ENCODE measurements at places on chromosomes 7 and 10.

- no peak for DNase-seq
These were observed 271.9 kb downstream of the ADARB2 start for GRCh38 chr10:1465418-1465911.

GRCh38 chr7:44894888-44895580 lies 9.7 kb upstream of the PURB start:
- DNase-seq = no peak

GRCh38 chr10:110784198-110784597 lies 87.5 kb upstream of the PDCD4 start:
- no peak for DNase-seq

GRCh38 chr10:124993736-124994451 lies 52.0 kb downstream of the ZRANB1 start:
- no peak for DNase-seq

DNA sequence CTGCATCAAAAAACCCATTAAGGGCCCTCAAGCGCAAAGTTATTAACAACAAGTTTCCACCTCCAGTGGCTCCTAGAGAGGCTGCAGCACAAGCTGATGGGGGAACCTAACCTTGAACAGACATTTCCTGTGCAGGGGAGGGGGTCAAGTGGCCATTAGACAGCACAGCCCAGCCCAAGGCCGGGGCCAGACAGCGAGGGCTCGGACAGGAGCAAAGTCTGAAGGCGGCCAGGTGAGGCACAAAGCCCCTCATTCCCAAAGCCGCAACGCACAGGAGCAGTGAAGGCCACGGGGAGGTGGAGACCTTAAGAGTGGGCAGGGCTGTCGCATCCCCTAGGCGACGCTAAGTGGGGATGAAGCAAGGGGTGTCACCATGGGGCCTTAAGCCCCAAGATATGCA lies 73.2 kb upstream of the ZNF746 start:
- DNase-seq = no peak

GRCh38 chr10:48608976-48609375 lies 4.1 kb upstream of the ARHGAP22 start:
- DNase-seq = no peak

- no peak for DNase-seq
These were observed 4.9 kb downstream of the MAT1A start for GRCh38 chr10:80284522-80284921.

DNA sequence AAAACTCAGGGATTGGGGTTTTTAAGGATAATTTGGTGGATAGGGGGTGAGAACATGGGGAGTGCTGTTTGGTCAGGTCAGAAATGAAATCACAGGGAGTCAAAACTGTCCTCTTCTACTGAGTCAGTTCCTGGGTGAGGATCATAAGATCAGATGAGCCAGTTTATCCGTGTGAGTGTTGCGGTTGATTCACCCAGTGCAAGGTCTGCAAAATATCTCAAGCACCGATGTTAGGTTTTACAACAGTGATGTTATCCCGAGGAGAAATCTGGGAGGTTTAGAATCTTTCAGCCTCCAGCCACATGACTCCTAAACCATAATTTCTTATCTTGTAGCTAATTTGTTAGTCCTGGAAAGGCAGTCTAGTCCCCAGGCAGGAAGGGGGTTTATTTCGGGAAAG lies 31.7 kb upstream of the AGR2 start:
- DNase-seq = no peak

DNA sequence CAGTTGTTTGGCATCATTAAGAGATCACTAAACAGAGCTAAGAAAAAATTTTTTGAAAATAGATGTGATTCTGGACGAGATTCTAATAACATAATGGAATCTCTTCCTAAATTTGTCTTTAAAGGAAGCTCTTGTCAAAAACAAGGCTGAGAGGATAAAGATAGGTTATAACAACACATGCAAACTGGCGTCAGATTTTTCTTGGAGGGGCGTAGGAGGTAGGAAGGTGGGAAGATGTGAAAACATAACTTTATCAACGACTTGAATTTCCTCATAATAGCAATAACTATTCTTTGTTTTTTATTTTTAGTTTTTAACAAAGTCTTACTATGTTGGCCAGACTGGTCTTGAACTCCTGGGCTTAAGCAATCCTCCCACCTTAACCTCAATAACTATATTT lies 31.8 kb upstream of the JCAD start:
- no peak for DNase-seq

DNA sequence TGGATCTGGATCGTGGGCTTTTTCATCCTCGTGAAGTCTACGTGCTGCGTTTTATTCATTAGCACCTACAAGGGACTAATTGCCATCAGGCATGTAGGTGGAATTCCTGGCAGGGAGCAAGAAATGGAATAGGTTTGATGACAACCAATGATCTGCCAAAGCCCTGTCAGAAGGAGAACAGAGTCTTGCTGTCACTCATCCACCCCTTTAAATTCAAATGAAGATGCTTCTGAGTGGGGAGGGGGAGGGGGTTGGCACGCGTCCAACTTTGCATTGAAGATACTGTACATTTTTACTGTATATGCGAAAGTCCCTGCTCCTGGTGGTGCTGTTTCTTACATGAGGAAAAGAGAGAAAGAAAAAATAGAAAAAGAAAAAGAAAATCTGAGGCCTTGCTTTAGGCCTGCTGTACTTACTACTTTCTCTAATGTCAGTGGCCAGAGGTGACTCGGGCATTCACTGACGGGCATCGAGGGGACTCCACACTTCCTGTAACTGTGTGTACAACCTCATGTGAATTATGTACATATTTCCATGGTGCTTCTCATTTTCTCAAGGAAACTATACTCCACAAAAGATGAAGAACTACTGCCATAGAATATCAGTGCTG lies 569.1 kb downstream of the INHBA start:
- no peak for DNase-seq

DNA sequence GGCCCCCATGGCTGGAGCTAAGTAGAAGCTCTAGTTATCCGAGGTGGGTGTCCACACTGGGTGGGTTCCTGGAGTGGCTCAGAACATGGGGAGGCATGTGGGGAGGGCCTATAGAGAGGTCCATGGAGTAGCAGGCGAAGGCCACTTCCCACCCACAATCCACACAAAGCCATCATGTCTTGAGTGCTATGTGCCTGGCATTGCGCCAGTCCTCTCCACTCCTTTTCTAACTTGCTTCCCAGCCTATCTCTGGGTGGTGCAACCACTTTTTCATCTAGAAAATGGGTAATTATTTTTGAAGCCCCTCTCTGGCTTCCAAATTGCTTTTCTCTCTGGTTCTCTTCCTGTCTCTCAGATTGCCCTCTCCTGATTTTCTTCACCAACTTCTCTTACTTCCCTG lies 263.6 kb downstream of the PHTF2 start:
- DNase-seq = no peak

GRCh38 chr10:97428572-97428981 lies 2.6 kb downstream of the PGAM1 start:
- no peak for DNase-seq

DNA sequence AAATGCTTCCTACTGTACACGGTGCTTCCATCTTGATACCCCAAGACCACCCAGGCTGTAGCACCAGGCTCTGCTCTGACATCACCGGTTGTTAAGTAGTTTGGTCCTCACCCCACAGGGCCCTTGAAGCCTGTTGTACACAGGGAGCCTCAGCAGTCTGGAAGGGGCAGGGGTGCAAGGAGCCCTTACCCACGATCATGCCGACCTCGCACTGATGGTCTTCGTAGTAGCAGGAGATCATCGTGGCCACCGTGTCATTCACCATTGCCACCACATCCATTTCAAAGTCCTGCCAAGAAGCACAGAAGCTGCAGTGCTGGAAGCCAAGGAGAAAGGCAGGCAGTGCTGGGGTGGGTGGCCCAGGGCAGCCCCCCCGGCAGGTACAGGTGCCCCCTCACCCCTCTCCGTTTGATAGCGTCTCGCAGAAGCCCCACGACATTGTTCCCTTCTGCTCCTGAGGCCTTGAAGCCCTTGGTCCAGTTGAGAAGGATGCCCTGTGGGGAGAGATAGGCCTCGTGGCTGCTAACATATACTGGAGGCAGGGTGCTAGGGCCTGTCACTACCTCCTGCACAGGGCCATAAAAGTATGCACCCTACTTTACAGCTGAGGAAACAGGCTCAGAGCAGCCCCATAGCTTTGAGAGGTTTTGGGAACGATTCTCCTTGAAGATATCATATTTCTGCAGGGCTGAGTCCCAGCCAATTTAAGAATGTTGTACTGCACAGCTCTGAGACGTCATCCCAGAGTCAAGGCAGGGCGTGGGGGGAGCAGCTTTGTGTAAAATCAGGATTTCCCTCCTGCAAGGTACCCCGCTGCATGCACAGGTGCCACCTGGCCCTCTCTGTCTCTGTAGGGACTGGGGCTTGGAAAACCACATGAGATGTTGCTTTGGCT lies 8.7 kb upstream of the MYL7 start:
- DNase-seq = no peak

DNA sequence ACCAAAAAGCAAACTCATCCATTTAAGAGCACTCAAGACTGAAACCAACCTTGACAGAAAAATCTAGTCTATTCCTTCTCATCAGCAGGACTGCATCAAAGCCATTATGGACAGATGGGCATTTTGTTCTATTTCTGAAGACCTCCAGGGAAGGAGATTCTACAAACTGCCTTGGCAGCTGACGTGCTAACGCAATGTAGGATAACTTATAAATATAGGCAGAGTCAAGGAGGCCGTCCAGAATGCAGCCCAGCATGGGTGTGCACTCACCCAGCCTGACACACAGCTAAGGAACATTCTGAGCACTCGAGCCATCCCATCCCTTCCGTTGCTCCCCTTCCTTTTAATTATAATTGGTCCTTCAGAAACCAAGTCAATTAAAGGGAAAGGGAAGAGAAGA lies 25.3 kb upstream of the NEBL start:
- no peak for DNase-seq

DNA sequence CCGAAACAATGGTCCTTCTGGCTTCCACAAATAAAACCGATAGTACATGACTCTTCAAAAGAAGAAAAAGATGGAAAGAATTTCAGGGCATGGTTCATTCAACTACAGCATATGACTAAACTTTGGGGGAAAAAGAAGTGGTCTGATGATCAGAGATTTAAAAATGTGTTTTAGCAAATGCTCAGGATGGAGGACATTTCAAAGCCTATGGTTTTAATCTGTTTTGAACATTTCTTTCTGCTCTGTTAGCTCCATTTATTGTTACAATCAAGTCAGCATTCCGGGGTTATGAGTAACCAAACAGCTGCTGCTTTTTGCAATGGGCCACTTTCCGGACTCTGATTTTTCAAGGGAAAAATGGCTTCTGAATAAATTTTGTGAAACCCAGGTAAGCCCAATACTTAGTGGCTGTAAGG lies 142.4 kb downstream of the CUBN start:
- no peak for DNase-seq

DNA sequence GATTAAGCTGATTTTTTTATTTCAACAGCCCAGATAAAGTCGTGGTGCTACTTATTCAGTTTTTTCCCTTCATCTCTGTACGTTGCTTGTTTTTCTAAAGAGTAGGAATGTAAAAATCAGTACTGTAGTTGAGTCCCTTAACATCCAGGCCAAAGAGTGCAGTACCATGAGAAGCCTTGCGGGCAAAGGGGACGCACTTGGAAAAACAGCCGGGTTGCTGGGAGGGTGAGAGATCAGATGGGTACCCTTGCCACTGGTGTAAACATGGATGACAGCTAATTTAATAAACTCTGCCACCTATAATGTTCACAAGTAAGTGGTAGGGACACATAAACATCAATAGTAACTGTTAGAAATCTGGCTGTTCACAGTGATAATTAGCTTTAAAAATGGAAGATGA lies 175.9 kb downstream of the POU6F2 start:
- no peak for DNase-seq

GRCh38 chr10:127018298-127018650 lies 113.0 kb downstream of the DOCK1 start:
- no peak for DNase-seq

DNA sequence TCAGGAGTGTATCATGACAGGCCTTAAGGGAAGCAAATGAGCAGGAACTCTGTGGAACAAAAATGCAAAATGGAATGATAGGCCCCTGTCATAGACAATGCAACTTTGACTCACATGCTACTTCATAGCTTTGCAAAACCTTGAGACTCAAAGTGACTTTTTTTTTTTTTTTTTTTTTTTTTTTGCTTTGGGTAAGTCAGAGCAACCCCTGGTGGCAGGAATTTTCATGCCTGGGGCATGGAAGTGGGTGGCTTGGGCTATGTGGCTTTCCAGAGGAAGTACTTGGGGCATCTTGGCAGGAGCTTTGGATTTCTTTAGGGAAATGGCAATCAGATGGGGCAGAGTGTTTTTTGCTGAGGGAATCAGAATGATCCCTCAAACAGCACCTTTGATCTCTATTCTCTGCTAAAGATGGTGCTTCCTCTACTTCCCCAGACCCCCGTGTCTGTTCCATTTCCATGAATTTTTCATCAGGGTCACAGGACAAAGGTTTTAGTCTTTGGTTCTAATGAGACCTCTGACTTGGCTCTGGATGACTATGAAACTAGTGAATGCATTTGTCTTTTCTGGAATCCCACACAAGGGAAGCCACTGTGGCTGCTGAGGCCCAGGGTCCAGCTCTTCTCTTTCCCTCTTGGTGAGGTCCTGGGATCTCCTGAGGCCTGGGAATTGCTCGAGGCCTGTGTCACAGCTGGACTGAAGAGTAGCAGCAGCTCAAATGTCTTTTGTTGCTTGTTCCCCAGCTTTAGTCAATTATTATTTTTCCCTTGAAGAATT lies 62.8 kb downstream of the TACC2 start:
- no peak for DNase-seq

- DNase-seq = no peak
These were observed 212.2 kb downstream of the ANKRD7 start for GRCh38 chr7:118436663-118437062.

- DNase-seq = no peak
These were observed 8.0 kb upstream of the MNX1 start for GRCh38 chr7:157018328-157018996.

GRCh38 chr10:78254013-78254412 lies 220.3 kb downstream of the RPS24 start:
- DNase-seq = no peak

- no peak for DNase-seq
These were observed 1.2 kb downstream of the RSBN1L start for GRCh38 chr7:77697535-77697831.

DNA sequence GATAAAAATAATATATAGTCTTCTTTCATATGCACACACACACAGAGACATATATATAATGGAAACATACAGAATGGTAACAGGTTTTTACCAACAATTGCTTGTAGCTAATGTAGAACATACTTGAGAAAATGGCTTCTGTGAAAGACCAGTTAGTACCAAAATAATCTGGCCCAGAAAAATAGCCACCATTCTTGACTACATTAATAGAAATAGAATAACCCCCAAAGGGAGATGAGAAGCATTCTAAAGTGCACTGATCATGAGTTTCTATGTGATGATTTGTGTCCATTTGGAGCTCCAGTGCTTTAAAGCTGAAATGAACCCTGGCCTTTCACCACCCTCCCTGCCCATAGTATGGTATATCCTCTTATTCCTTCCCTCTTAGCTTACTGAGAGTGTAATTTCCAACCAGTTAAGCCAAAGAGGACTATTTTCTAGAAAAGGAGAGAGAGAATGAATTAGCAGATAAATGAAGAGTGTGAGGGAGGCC lies 22.9 kb upstream of the IFIT2 start:
- DNase-seq = no peak

- no peak for DNase-seq
These were observed 103.8 kb upstream of the CCNY start for GRCh38 chr10:35232527-35232926.

Data from hematopoietic multipotent progenitor cell treated with erythropoietin and hydrocortisone succinate and interleukin-3 and kit ligand, for 8 days (in vitro differentiated cells).